Fibroblast of villous mesenchyme (primary cell): ENCODE measurements at places on chromosomes 2 and 18. TPM values are rescaled to one million over a fixed set of nuclear protein-coding genes. Genes with fewer than 3 reads are reported as not detected.

CHRNG gene
- total RNA-seq, result not detected in 2 replicates

LINC00305 gene
- total RNA-seq, result not detected in 2 replicates

SCN7A gene
- under 0.01 and 0.32 TPM in 2 replicates for total RNA-seq

ESCO1 gene
- total RNA-seq, result 16.8 and 18.6 TPM in 2 replicates

GPC1 gene
- 88.9 and 106 TPM in 2 replicates for total RNA-seq

ASXL3 gene
- total RNA-seq, result under 0.01 and 0.64 TPM in 2 replicates

COLEC12 gene
- total RNA-seq, result 3.9 and 7.4 TPM in 2 replicates

PIKFYVE gene
- 36.1 and 46.6 TPM in 2 replicates for total RNA-seq

TNP1 gene
- total RNA-seq, result not detected in 2 replicates

SLC23A3 gene
- 0.64 and 0.86 TPM in 2 replicates for total RNA-seq

MPP4 gene
- total RNA-seq, result 5.2 and 5.5 TPM in 2 replicates

COL3A1 gene
- total RNA-seq, result 3,024 and 3,294 TPM in 2 replicates

TRIM43 gene
- under 0.01 TPM in 1 of 2 replicates, not detected in the other for total RNA-seq

POTEE gene
- total RNA-seq, result 0.32 TPM in 1 of 2 replicates, not detected in the other

MC2R gene
- total RNA-seq, result not detected in 2 replicates

FAM237A gene
- total RNA-seq, result not detected in 2 replicates

TGFA gene
- total RNA-seq, result not detected in 2 replicates

TNFAIP6 gene
- 13.2 and 14.2 TPM in 2 replicates for total RNA-seq

ZNF804A gene
- total RNA-seq, result 5.8 and 10.8 TPM in 2 replicates

CNDP1 gene
- total RNA-seq, result not detected in 2 replicates

UGT1A4 gene
- total RNA-seq, result not detected in 2 replicates

RPRM gene
- total RNA-seq, result not detected in 2 replicates

RTP5 gene
- total RNA-seq, result not detected in 2 replicates

REG3G gene
- not detected in 2 replicates for total RNA-seq

STEAP3 gene
- 14.5 and 17.7 TPM in 2 replicates for total RNA-seq

DLGAP1 gene
- under 0.01 and 0.86 TPM in 2 replicates for total RNA-seq

AKAIN1 gene
- not detected in 2 replicates for total RNA-seq

SERPINB7 gene
- total RNA-seq, result 6.1 and 13.0 TPM in 2 replicates

CMPK2 gene
- total RNA-seq, result 1.7 and 1.9 TPM in 2 replicates

ZNF532 gene
- total RNA-seq, result 45.1 and 45.8 TPM in 2 replicates

ARHGAP28 gene
- total RNA-seq, result 6.0 and 7.1 TPM in 2 replicates

THAP4 gene
- total RNA-seq, result 35.4 and 36.7 TPM in 2 replicates

GREB1L gene
- total RNA-seq, result 8.7 and 25.0 TPM in 2 replicates

CAPN14 gene
- under 0.01 TPM in 2 replicates for total RNA-seq

RPL31 gene
- 672 and 815 TPM in 2 replicates for total RNA-seq

TRIM54 gene
- not detected in 2 replicates for total RNA-seq

CD8A gene
- total RNA-seq, result not detected in 2 replicates

TUBA4B gene
- not detected in 2 replicates for total RNA-seq

NT5C1B gene
- not detected in 2 replicates for total RNA-seq

CCL20 gene
- total RNA-seq, result 0.43 TPM in 1 of 2 replicates, not detected in the other

KLHL14 gene
- total RNA-seq, result not detected in 2 replicates

CNTNAP5 gene
- not detected in 2 replicates for total RNA-seq
